ENCODE measurements at places on chromosomes 12 and 14.

DNA sequence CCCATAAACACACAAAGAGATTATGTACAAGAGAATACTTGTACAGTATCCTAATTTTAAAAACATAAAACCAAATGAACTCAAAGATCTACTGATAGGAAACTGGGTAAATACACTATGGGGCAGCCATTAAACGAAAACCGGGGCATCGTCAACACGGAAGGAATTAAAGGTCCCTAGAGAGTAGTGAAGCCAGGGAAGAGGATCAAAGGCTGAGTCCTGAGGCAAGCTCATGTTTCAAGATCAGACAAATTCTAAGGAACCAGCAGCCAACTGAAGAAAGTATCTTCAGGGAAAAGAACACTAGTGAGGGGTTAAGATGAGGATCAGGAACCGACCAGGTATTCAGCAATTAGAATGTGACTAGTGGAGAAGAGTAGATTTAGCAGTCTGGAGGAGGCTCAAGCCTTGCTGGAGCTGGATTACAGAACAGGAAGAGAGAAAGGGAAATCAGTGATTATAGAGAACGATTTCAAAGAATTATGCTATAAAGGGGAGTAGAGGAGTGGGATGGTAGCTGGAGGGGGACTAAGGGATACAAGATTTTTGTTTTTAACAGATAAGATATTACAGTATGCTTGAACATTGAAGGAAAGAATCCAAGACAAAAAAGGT lies 23.7 kb downstream of the SEL1L start:
- DNase-seq = no peak

- DNase-seq = no peak
Measured at GRCh38 chr14:89231426-89232113, 185.5 kb downstream of the FOXN3 start.

GRCh38 chr12:90677552-90677951 lies 277.4 kb downstream of the CCER1 start:
- no peak for DNase-seq

DNA sequence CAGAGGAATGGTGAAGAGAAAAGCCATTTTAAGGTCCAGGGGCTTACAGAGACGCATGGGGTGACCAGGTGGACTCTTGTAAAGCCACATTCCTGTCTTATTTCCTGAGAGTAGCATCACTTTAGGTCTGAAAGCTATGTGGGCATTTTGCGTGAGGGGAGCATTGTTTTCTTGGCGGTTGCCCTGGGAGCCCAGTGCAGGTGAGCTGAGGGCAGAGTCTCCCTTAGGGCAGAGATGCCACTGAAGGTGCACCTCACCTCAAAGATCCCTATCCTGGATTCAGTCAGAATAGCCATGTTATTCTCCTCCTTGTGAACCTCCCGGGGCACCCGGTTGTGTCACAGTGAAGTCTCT lies 12.4 kb downstream of the GLRX5 start:
- DNase-seq = no peak

- DNase-seq = no peak
Measured at GRCh38 chr12:128288896-128289295, 21.9 kb downstream of the TMEM132C start.

DNA sequence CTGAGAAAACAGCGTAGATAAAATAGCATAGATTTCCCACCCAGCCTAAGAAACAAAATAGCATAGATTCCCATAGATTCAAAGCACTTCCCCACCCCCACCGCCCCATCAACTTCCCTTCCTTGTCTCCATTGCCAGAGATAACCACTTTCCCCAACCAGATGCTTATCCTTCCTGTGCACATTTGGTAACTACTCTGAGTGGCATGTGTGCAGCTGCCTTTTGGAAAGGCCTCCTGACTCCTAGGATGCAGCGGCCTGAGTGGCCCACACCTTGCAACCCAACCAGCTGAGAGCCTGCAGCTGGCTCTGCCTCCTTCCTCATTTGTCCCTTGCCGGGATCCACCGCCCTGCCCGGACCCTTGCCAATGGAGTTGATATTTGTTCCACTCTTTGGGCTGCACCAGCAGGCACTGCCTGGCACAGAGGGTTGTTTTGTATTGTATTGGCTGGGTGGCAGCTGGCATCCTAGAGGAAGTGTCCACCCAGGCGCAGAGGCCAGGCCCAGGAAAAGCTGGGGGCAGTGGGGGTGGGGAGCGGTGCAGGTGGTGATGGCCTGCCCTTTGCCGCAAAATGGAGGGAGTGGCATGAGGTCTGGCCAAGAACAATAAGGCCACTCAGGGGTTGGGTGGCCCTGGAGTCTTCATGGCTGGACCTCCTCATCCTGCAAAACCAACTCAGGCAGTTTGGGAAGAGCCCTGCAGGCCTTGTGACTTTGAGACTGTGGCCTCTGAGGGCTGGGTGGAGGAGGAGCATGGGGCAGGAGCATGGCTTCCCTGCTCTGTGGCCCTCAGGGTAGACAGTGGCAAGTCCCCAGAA lies 4.9 kb downstream of the SLC48A1 start:
- DNase-seq = no peak

DNA sequence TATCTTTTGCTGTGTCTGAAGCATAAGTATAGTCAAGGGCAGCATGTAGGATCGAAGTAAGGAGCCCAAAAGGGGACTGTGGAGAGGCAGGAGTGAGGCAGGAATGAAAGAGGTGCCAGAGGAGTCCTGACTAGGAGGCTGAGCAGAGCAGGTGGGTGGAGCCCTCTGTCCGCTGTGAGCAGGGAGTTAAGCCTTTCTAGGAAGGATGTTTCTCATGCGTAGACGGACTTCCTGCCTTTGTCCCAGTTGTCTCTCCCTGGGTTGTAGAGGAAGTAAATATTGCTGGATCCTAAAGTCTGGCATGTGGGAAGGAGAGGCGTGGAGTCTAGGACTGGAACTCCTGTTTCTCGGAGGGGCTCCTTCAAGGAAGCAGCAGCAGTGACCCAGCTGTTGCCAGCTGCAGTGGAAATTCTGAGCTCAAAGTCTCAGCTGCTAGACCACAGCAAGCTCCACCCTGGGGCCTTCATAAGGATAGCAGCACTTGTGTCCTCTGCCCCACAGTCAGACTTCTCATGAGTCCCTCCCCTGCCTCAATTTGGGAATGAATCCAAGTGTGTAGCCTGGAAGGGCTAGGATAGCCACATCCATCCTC lies 44.0 kb downstream of the RBMS2 start:
- no peak for DNase-seq

GRCh38 chr12:122423258-122424165 lies 1.0 kb upstream of the CLIP1 start:
- no peak for DNase-seq

- no peak for DNase-seq
Measured at GRCh38 chr14:45156067-45156466, 20.3 kb downstream of the FANCM start.

GRCh38 chr14:54686871-54687749 lies 120.2 kb downstream of the SAMD4A start:
- no peak for DNase-seq

DNA sequence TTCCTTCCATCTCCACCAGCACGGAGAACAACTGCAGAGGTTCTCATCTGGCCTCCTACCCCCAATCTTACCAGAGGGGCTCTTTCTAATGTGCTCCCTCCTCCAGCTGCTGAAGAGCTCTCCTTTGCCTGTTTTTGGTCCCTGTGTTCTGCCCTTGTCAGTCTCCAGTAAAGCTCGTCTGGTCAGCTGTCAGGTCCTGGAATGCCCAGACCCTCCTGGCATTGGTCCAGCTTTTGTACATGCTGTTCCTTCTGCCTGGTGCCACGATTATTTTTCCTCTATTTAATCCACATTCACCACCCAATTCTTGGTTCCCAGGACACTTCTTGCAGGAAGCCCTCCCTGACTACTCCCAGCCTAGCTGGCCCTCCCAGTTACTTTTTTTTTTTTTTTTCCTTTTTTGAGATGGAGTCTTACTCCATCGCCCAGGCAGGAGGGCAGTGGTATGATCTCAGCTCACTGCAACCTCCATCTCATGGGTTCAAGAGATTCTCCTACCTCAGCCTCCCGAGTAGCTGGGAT lies 6.5 kb downstream of the SLC8B1 start:
- no peak for DNase-seq

DNA sequence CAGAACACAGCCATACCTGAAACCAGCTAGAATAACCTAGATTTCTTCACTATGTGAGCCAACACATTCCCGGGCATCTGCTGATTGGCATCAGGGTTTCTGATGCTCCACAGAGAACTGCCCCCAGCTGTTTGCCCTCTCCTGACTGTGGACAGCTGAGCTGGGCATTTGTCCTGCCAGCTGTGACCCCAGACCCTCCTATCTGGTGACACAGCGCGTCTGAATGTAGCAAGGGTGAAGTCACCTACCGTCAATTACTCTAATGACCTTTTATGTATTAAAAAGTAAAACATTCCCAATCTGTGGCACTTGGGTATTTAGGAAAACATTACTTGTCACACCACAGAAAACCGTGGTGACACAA lies 29.7 kb upstream of the SFSWAP start:
- no peak for DNase-seq

DNA sequence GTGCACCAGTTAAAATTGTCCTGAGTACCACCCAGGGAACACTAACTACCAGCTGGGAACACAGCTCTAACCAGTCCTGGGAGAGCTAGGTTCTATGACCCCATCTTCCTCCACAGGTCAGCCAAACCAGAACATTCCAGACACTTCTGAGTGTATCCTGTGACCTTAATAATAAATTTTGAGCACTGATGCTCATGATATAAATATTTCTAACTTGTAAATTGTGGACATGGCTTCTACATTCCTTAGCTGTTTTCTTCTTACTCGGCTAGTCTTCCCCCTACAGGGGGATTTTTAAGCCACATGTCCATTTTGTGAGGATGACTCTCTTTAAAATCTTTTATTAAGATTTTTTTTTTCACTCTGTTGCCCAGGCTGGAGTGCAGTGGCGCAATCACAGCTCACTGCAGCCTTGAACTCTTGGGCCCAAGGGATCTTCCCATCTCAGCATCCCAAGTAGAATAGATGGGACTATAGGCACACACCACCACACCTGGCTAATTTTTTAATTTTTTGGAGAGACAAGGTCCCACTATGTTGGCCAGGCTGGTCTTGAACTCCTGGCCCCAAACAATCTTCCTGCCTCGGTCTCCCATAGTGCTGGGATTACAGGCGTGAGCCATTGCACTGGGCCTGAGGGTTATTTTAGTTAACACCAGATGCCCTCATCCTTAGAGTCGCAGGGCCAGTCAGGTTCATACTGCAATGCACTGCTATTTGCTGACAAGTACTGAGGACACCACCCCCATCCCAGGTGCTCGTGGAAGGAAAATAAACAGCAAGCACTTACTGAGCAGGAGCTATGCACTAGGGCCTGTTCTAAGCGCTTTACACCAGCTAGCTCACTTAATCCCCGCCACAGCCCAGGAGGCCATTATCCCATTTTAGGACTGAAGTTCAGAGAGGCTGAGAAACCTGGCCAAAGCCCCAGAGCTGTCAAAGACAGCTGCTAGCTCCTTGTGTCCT lies 142.6 kb upstream of the NCOR2 start:
- DNase-seq = no peak

DNA sequence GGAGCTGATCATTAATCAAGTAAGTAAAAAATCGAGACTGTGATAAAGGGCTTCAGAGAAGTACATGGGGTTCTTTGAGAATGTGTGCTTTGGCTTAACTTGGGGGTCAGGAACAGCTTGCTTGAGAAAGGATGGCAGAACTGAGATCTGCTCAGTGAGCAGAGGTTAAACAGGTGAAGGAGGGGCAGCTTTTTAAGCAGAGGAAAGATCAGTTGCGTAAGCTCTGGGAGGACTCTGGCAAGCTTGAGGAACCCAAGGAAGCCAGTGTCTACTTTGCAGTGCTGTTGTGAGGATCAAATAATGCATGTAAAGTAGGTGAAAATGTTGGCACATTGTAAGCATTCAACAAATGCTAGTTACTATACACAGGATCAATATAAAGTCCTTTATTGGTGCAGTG lies 30.6 kb downstream of the WIF1 start:
- no peak for DNase-seq

GRCh38 chr12:113700943-113701342 lies 229.3 kb upstream of the LHX5 start:
- no peak for DNase-seq

- no peak for DNase-seq
Measured at GRCh38 chr14:38238878-38239277, 17.0 kb downstream of the CLEC14A start.

- no peak for DNase-seq
Measured at GRCh38 chr14:67490196-67490595, 1.7 kb upstream of the TMEM229B start.

GRCh38 chr12:21801522-21802288 lies 27.2 kb upstream of the KCNJ8 start:
- no peak for DNase-seq

GRCh38 chr12:91922139-91922538 lies 223.5 kb downstream of the BTG1 start:
- no peak for DNase-seq

DNA sequence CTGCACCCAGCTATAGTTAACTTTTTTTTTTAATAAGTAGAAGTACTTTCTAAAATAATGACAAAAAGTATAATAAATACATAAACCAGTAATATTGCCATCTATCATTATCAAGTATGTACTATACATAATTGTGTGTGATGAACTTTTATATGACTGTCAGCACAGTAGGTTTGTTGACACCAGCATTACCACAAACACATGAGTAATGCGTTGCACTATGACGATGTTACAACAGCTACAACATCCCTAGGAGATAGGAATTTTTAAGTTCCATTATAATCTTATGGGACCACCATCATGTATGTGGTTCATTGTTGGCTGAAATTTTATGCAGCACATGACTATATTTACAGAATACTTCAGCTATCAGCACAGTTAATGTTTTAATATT lies 62.9 kb upstream of the VSX2 start:
- DNase-seq = no peak

GRCh38 chr12:93889516-93890212 lies 212.5 kb downstream of the CRADD start:
- DNase-seq = no peak

GRCh38 chr12:103546959-103547358 lies 40.1 kb upstream of the STAB2 start:
- no peak for DNase-seq

DNA sequence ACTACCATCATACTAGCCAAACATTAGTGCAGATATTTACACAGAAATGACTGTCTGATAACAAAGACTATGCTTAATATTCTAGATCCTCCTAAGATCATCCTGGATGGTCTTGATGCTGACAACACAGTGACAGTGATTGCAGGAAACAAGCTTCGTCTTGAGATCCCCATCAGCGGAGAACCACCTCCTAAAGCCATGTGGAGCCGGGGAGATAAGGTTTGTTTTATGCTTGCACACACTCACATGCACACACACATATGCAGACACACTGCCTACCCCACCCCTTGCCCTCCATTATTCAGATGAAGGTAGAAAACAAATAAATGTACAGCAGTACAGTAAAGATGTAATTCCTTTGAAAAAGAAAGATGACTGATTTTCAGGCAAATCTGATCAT lies 44.4 kb upstream of the CHPT1 start:
- DNase-seq = no peak

GRCh38 chr12:57887631-57888408 lies 41.3 kb upstream of the CTDSP2 start:
- no peak for DNase-seq
